ENCODE measurements at places on chromosomes 2 and 18. TPM values are rescaled to one million over a fixed set of nuclear protein-coding genes. Genes with fewer than 3 reads are reported as not detected.

DNA sequence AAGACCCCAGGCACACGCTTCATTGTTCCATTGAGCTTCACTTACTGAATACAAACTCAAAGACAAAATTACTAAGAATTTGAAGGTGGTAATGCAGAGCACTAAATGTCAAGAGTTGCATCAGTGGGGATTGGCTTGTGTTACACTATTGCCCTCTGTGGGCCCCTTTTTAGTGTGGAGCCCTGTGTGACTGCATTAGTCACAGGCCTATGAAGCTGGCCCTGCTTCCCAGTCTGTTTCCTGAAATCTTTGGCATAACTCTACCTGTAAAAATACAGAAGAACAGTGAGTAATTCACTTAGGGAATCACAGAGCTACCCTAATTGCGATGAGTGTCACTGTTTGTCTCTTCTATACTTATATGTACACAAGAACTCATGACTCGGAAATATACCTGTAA, 40.0 kb upstream of the STPG4 start:
- no peak for DNase-seq

DNA sequence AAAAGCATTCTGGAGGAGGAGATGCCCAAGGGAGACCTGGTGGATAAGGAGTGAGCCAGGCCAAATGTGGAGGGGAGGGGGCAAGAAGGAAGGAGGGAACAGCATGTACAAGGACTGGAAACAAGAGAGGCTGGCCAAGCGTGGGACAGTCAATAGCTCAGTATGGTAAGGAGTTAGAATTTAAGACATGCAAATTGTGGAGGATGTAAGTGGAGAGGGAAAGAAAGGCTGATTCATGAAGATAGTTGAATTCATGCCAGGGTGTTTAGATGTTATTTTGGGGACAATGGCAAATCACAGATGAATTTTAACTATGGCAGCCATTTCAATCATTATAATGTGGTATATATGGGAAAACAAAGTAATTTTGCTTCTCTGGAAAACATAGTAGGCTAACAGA, 462.3 kb downstream of the MEIS1 start:
- DNase-seq: no peak

GRCh38 chr18:63405986-63406385, 16.3 kb downstream of the VPS4B start:
- DNase-seq: no peak

RNF144A gene
- total RNA-seq: 15.4 TPM

- DNase-seq: no peak
Measured at GRCh38 chr2:232524771-232525170, 1.2 kb upstream of the CHRND start.

IL36B gene
- not detected for total RNA-seq

DNA sequence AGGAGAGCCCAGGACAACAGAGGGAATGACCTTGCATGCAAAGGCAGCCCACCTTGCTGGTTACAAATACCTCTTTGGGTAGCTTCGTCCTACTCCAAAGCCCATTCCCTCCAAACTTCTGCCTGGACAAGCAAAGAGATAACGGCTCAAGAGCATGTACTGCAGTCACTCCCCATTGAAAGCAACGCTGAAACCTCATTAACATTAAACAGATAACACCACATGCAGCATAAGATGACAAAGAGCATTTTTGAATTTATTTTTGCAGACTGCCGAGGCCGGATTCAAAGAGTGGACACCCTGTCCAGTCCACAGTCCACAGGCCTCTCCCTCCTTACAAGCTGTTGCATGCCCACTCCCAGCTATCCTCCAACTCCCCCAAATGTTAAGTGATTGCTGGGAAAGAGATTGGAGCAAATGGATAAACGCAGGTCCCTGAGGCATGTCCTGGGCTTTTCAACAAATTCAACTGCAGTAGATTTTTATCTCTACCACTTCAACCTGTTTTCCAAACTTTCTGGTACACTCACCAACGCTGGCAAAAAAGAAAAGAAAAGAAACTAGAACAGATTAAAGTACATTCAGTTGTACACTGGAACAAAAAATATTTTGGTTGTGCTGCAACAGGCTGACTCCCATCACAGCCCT, 40.1 kb downstream of the MREG start:
- DNase-seq: no peak

- no peak for DNase-seq
Measured at GRCh38 chr18:34938090-34938489, 103.1 kb upstream of the MAPRE2 start.

- DNase-seq: peak; percentile 41
Measured at GRCh38 chr2:122433123-122433754, 677.8 kb downstream of the TSN start.

DNA sequence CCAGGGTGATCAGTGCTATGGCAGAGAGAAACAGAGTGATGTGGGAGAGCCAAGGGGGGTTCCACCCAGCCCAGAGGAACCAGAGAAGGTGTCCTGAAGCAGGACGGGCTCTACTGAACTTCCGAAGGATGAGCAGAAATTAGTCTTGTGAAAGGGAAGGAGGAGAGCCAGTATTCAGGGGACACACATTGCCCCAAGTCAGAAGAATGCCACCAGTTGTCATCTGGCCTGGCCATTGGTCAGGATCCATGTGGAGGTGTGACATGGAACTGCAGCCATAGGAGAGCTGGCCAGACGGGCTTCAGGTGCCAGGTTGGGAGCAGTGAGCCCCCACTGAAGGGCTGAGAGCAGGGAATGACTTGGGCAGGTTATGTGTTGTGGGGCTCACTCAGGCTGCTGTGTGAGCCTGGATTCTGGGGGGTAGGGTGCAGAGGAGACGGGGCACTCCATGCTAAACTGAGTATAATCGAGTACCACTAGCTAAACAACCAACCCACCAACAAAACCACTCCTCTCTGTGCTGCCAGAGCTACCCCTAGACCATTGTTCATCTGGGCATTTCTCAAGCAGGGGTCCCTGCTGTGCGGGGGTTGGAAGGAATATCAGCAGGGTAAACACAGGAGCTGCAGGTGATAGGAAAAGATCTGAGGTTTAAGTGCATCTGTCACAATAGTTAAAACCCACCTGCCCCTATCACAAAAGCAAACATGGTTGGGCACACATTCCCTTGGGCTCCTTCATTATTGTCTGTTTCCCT, 25.3 kb downstream of the MARCO start:
- DNase-seq: no peak

GRCh38 chr2:587087-587960, 89.9 kb downstream of the TMEM18 start:
- no peak for DNase-seq

CRACDL gene
- 18.4 TPM for total RNA-seq

ALLC gene
- 0.81 TPM for total RNA-seq

BCL2L11 gene
- total RNA-seq: 19.1 TPM

DNA sequence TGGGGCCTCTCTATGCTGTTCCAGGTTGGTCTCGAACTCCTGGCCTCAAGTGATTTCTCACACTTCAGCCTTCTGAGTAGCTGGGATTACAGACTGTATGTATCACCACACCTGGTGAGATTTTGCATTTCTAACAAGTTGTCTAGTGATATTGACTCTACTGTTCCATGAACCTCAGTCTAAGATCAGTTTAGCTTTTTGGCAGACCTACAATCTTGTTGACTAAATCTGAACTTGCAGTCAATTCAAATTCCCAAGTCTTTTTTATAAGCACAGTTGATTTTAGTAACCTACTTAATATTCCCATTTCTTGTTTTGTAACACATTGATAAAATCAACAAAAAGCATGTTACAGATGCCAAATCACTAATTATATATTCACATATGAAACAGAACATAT, 266.1 kb upstream of the CYP26B1 start:
- DNase-seq: no peak

- peak; percentile 44 for DNase-seq
Measured at GRCh38 chr2:84958135-84959059, 12.6 kb upstream of the KCMF1 start.

GRCh38 chr2:109304731-109305470, 175.9 kb downstream of the SH3RF3 start:
- no peak for DNase-seq

DNA sequence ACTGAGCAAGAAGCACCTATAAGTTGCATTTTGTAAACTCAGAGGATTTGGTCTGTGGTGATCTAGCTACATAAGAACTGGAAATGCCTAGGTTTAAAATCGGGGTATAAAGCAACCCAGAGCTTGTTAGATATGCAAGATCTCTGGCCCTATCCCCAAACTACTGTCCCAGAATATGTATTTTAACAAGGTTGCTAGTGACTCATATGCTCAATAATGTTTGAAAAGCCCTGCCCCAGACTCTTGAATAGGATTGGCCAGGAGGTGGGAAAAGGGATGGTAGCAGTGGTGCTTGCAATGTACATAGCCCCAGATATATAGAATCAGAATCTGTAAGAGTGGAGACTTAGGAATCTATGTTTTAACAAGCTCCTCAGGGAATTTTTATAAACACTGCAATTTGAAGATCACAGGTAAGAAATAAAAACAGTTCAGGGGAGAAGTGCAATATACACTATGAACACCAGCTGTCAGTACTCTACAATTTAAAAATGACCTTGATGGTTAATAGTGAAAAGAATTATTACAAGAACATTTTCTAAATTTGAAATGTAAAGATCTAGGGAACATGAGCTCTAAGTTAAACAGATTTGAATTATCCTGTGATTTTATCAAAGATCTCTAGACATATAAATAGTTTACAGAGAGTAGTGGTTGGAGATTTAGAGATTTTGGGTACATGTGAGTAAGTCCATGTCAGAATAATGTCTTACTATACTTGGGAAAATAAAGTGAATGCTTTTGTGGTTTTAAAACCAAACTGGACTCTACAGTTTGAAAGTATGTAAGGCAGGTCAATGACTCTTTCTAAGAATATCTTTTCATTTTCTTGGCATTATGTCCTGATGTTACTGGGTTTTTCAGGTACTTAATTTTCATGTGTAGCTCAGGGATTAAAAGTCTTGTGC, 7.7 kb upstream of the MMADHC start:
- DNase-seq: no peak

DNA sequence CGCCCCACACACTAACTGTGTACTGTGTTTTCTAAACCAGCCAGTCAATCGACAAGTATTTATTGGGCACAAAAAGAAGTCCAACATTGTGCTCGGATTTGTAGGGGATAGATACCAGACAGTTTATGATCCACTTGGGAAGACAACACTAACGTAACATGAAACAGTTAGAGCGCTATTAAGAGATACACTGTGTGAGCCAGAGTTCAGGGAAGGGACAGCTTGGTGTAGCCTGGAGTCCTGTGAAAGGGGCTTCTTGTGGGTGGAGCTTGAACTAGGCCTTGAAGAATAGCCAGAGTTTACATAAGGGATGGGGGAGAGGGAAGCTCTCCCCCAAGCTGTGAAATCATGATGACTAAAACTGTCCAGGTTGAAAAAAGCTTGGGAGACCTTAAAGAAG, 176.4 kb upstream of the TCF4 start:
- no peak for DNase-seq

DNA sequence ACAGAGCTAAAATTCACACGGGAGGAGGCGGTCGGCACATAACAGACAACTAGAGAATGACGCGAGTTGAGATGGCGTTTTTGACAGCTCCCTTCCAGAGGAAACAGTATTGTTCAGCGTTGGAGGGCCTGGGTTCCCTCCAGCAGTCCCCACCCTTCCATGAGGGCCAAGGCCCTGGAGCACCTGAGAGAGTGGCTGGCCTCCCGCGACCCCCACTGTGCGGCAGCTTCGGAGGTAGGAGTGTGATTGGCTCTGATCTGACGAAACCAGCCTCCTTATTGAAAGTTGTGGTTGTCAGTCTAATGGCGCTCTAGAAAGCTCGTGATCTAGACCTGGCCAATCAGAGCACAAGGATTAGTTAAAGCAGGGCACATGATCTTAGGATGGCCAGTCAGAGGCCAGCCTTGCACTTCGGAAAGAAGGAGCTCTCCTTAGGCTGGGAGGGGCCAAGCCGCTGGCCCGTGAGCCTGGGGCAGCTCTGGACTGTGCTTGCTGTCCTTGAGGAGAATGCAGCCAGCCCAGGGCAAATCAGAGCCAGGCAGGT, 104.5 kb upstream of the CELF4 start:
- no peak for DNase-seq

DNA sequence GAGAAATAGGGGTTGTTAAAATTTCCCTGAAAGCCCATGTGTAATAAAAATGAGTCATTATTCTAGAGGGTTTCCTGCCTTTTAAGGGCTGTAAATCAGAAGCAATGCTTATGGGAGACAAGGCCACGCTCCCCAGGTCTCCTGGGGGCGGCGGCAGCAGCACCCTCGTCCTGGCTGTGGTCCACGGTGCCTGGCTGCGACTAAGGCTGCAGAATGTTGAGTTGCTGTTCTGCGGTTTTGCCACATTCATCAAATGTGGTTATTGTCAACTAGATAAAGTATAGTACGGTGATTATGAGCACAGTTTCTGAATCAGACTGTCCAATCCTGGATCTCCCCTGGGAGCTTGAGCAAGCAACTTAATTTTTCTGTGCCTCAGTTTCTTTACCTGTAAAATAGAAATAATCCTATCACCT, 11.9 kb upstream of the AGFG1 start:
- DNase-seq: no peak

GRCh38 chr2:191359133-191359532, 113.9 kb downstream of the MYO1B start:
- no peak for DNase-seq

Data from mucosa of gallbladder (tissue), 1 donor.